ENCODE measurements at places on chromosomes 2 and 18. TPM values are rescaled to one million over a fixed set of nuclear protein-coding genes. Genes with fewer than 3 reads are reported as not detected.

- no peaks in the 10 kb centered on the region for H3K27me3 ChIP-seq
- no peak for DNase-seq
- no peaks in the 10 kb centered on the region for H3K4me1 ChIP-seq
- H3K4me3 ChIP-seq, result no peak overlapping the region
- peaks cover 17% of the 10 kb centered on the region for H3K36me3 ChIP-seq
Observed at GRCh38 chr2:172063446-172063845, 21.9 kb upstream of the DLX1 start.

GRCh38 chr2:8229546-8229986 lies 452.3 kb upstream of the ID2 start:
- no peaks in the 10 kb centered on the region for H3K27me3 ChIP-seq
- DNase-seq, result peak; percentile 57
- peak overlapping the region; percentile 45 for H3K27ac ChIP-seq
- no peak overlapping the region for H3K4me3 ChIP-seq

GRCh38 chr2:233455006-233455405 lies 100.7 kb downstream of the DGKD start:
- no peaks in the 10 kb centered on the region for H3K27me3 ChIP-seq
- no peak overlapping the region for H3K27ac ChIP-seq
- no peaks in the 10 kb centered on the region for H3K4me1 ChIP-seq
- H3K4me3 ChIP-seq, result no peak overlapping the region

GRCh38 chr2:127389778-127390435 lies 2.1 kb upstream of the MAP3K2 start:
- H3K36me3 ChIP-seq, result no peaks in the 10 kb centered on the region
- peaks cover 33% of the 10 kb centered on the region for H3K4me1 ChIP-seq
- H3K27me3 ChIP-seq, result no peaks in the 10 kb centered on the region
- no peak for DNase-seq
- no peak overlapping the region for H3K27ac ChIP-seq

The GAL3ST2 gene
- not detected for total RNA-seq

DNA sequence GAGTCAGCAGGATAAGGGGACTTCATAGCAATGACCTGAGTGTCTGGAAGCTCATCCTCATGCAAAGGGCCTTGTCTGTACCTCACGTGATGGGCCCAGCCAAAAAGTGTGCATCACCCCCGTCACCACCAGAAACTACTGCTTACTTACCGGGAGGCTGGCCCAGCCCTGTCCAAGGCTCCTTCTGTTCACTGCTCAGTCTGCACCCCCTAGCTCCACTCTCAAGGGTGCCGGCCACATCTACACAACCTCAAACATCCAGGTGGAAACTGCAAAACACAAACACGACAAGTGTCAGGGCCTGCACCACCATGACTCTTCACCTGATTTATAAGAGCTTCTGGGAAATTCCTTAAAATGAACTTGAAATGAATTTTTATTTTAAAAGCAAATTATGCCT lies 55.1 kb downstream of the ADD2 start:
- H3K36me3 ChIP-seq, result no peaks in the 10 kb centered on the region
- H3K27me3 ChIP-seq, result no peaks in the 10 kb centered on the region
- H3K27ac ChIP-seq, result no peak overlapping the region

The RBFA gene
- 22.8 TPM for total RNA-seq

The DPP4 gene
- total RNA-seq, result 4.4 TPM

- no peak overlapping the region for H3K27ac ChIP-seq
- DNase-seq, result no peak
- peaks cover 50% of the 10 kb centered on the region for H3K4me1 ChIP-seq
Observed at GRCh38 chr2:191345788-191346187, 100.6 kb downstream of the MYO1B start.
